ENCODE measurements at places on chromosomes 12 and 14.
A peak's percentile ranks its signal among the peaks of the same experiment; 100 is the strongest.

DNA sequence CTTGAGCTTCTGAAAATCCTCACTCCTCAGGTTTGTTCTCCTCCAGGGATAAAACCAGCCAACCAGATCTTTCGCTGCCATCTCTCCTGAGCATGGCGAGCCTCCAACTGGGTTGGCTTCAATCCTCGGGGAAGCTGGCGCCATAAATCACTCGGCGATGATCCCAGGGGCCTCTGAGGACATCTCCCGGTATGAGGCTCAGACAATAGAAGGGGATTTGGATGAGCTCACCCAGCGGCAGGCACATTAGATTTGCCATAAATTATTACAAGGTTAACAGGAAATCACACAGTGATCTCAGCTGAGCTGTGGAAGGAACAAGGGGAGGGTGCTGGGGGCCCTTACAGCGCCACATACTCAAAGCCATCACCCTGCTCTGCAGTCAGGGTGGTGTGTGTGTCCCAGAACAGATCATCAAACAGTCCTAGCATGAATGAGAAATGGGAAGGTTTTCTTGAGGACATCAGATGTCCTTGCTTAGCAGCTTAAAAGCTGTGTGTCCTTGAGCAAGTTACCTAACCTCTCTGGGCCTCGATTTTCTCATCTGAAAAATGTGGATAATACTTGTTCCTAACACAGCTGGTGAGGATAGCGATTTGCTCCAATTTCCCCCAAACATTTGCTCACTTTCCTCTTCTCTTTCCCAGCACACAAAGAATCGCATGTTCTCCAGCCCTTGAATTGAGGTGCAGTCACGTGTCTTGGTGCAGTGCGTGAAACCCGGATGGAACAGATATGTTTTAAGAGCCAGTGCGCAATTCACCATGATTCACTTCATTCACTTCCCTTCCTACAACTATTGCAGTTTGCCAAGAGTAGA lies 142.8 kb downstream of the SCARB1 start:
- DNase-seq = peak; percentile 91

- peak; percentile 55 for DNase-seq
Measured at GRCh38 chr14:103512701-103513611, 9.7 kb downstream of the CKB start.

- peak; percentile 73 for DNase-seq
Measured at GRCh38 chr12:104748790-104749189, 209.3 kb downstream of the SLC41A2 start.

- no peak for DNase-seq
Measured at GRCh38 chr12:30959110-30959710, 32.7 kb downstream of the TSPAN11 start.

DNA sequence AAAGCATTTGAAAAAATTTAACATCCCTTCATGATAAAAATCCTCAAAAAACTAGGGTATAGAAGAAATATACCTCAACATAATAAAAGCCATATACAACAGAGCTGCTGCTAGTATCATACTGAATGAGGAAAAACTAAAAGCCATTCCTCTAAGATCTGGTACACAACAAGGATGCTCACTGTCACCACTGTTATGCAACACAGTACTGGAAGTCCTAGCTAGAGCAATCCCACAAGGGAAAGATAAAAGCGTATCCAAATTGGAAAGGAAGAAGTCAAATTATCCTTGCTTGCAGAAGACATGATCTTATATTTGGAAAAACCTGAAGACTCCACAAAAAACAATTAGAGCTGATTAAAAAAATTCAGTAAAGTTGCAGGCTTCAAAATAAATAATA lies 114.9 kb downstream of the HELB start:
- DNase-seq = no peak

DNA sequence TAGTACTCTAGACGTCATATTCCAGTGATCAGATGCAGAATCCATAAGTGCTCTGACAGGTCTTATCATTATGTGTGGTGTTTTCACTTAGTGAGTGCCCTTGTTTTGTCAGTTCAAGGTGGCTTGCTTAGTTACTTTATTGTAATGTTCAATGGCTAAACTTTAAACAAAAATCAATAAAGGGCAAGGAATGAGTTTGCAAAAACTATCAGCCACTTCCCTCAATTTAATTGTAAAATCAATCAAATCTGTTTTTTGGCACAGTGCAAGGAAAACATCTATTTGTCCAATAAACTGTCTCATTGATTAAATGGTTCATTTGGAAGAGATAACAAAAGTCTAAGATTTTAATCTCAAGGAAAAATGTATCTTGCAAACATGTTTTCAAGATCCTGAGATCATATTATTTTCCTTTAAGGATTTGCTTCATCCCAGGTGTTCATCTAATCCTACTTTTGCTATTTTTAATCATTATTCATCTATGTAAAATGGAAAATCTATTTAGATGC lies 59.6 kb upstream of the EEA1 start:
- DNase-seq = no peak

DNA sequence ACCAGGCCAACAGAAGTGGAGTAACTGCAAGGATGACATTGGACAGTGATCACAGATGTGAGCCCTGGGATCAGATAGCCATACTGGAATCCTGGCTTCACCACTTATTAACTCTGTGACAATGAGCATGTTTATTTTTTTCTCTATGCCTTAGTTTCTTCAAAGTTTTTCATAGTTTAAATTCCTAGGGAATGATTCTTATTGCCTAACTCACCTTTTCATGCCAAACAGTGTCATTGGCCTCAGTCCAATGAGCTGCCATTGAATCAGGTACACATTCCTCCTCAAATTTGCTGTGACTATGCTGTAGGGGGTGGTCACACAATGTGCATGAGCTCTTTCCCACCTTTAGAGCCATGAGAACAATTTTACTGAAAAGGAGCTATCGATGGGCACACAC lies 342.3 kb downstream of the SYT1 start:
- no peak for DNase-seq

GRCh38 chr12:2328661-2329060 lies 275.9 kb downstream of the CACNA1C start:
- DNase-seq = peak; percentile 56

DNA sequence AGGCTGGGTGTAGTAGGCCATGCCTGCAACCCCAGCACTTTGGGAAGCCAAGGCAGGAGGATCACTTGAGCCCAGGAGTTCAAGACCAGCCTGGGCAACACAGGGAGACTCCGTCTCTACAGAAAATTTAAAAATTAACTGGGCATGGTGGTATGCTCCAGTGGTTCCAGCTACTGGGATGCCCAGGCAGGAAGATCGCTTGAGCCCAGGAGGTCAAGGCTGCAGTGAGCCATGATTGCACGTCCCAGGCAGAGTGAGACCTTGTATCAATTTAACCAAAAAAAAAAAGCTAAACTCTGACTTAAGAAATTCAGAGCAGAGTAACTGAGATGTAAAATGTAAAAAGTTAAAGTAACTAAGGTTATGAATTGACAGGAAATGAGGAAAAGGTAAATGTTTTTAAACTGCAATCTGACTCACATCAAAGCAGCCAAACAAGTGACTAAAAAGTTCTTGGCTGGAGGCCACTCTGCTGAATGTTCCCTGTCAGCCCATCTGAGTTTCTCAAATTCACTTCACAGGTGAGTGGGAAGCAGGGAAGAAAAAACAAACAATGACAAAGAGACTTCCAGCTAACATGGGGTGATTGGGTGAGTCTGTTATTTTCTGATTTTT lies 21.3 kb downstream of the PRKD1 start:
- DNase-seq = no peak

DNA sequence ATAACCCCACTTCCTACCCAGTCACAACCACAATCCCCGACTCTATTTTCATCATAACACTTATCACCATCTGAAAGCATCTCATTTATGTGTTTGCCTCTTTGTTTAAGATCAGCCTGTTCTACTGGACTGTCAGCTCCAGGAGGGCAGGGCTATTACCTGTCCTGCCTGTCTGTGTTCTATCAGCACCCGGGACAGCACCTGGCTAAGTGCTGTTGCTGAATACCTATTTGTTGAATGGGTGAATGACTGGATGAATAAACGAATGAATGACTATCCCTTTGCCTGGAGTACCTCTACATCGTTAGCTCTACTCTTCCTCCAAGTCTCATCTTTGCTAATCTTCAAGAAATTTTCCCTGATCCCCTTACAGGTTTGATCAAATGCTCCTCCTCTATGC lies 69.0 kb downstream of the WSCD2 start:
- DNase-seq = no peak

DNA sequence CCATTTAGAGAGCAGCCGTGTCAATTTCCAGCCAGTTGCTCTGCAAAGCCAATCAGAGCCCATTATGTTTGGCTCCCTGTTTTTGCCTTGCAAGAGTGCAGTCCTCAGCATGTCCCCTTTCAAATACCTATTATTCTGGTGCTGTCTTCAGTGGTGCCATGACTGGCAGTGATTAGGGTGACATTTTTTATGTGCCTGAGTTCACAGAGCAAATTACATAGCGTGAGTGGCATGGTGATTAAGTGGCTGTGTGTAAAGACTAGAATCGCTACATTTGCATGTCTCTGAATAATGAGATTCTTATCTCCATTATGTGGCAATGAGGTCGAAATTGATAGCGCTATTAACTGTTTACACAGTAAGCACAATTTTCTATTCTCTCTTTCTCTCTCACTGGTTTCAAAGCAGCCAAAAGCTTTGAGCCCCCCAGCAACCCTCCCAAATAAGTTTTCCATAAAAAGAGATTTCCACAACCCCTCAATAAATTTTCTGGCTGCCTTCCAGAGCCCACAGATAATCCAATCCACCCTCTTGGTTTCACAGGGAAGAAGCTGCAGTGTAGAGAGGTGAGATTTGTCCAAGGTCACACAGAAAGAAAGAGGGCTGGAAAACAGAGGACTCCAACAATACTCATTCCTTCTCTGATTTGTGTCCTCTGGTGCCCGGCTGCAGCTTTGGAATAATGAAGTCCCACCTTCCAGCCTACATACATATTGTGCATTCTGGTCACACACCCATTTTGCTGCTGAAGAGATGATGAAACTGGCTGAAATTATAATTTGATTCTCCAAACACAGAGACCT lies 58.8 kb upstream of the NUDT4 start:
- DNase-seq = no peak

- DNase-seq = peak; percentile 19
Measured at GRCh38 chr12:112183141-112184021, 58.0 kb downstream of the TRAFD1 start.

DNA sequence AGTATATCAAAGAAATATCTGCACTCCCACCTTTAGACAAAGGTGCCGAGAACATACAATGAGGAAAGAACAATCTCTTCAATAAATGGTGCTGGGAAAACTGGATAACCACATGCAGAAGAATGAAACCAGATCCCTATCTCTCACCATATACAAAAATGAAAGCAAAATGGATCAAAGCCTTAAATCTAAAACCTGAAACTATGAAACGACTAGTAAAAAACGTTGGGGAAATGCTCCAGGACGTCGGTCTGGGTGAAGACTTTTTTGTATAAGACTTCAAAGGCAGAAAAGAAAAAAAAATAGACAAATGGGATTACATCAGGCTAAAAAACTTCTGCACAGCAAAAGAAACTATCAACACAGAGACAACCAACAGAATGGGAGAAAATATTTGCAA lies 83.8 kb downstream of the PPM1A start:
- DNase-seq = no peak

DNA sequence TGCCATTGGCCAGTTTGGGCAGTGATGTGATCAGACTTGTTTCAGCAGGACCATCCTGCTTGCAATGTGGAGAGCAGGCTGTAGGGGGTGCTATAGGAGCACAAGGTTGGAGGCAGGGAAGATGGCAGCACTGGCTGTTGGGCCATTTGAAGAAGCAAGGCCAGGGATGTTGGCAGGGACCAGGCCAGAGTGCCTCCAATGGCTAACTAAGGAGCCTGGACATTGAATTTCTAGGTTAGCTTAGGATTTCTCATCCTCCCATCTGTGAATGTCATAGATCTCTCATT lies 23.5 kb downstream of the FGF23 start:
- DNase-seq = peak; percentile 23

DNA sequence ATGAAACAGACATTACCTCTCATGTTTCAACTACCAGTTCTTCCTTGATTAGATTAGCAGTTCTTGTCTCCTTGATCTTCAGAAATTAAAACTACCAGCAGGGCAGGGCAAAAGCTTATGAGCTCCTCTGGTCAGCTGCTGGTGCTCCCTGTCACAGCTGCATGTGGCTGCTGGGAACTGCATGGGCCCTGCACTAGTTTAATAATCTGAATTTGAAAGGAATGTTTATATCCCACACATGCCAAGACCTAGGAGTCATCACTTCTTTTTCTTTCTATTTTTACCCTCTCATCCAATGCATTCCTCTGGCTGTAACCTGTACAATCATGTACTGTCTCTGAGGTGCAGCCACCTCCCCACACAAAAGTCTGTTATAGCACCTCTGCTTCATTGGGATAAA lies 73.9 kb downstream of the ARMH4 start:
- DNase-seq = no peak

GRCh38 chr12:12181511-12181910 lies 85.3 kb downstream of the LRP6 start:
- DNase-seq = no peak

- DNase-seq = no peak
Measured at GRCh38 chr12:130058926-130059472, 103.3 kb upstream of the FZD10 start.

- DNase-seq = no peak
Measured at GRCh38 chr12:109861689-109862314, 18.5 kb downstream of the GLTP start.

DNA sequence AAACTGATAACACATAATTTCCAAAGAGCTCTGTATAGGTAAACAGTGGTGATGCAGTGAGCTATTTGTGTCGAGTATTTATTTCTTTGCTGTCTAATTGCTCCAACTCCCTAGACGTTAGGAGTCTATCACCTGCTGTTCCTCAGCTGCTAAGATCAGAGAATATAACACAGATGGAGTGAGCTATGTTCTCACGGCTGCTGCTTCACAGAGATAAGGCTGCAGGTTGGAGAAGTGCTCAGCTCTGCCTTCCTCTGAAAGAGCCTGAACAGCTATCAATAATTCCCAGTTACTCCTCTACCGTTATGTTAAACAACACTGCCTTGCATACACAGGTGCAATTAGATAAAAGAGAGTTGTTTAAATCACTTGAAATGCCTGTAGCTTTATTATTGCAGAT lies 103.2 kb upstream of the MDGA2 start:
- DNase-seq = no peak

DNA sequence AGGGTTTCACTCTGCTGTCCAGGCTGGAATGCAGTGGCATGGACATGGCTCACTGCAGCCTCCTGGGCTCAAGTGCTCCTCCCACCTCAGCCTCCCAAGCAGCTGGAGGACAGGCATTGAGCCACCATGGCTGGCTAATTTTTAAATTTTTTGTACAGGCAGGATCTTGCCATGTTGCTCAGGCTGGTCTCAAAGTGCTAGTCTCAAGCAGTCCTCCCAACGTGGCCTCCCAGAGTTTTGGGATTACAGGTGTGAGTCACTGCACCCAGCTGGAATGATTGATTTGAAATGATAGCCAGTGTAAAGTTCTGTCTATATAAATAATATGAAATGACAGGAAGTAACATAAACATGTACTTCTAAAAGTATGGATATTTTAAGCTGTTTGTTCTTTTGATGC lies 172.7 kb downstream of the FUT8 start:
- no peak for DNase-seq

GRCh38 chr14:94893411-94894160 lies 123.7 kb upstream of the GSC start:
- no peak for DNase-seq

All from suppressor macrophage treated with lipopolysaccharide for 4 hours (primary cell).